ENCODE measurements at places on chromosomes 11 and 22.

DNA sequence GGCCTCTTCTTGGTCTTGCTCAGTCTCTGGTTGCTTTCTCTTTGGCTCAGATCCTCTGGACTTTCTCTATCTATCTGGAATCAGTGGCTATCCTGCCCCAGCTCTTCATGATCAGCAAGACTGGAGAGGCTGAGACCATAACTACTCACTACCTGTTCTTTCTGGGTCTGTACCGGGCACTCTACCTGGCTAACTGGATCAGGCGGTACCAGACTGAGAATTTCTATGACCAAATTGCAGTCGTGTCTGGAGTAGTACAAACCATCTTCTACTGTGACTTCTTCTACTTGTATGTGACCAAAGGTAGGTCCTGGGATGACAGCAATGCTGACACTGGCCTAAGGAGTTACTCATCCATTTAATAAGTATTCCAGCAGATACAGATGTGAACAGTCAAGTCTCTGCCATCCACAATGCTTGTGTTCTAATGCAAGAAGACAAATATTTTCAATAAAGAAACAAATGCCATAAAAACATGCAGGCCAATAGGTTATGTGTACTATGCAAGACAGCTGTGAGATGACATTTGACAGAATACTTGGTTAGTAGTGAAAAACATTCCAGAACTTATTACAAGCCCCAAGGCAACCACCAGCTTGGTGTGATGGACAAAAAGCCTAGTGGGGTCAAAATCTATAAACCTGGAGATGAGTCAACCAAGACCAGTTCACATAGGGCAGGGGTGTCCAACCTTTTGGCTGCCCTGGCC, 13.4 kb downstream of the KDELR3 start:
- DNase-seq = no peak

- peak; percentile 96 for DNase-seq
Observed at GRCh38 chr11:3057069-3057963, at the start of gene CARS1. CARS1 (minus strand) TSS chr11:3057423; CDS start chr11:3057367, 56 bp downstream.

DNA sequence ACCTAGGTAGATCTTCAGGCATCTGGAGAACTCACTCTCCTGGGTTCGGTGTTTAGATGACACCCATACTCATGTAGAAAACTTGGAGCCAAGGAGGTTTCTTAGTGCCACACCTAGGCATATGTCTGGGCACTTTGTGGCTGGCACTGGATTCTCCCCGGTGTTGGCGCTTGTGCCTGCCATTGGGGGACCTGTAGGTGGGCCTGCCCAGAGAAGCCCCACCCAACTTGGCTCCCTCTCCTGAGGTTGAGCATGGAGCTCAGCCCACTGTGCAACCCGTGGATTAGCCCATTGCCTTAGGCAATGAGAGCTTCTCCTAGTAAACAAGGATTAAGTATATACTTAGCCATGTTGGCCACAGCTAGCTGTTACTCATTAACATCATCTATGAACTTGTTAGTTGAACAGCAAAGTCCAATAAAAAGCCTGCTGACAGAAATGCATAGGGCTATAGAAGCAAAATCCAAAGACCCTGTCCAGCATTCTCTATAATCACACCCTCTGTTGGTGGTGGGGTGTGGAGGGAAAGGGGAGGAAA, 335.5 kb upstream of the CHORDC1 start:
- no peak for DNase-seq

GRCh38 chr11:16964501-16964900, 49.7 kb downstream of the PLEKHA7 start:
- DNase-seq = no peak

- DNase-seq = peak; percentile 54
Observed at GRCh38 chr11:74269161-74269811, 42.2 kb downstream of the P4HA3 start.

DNA sequence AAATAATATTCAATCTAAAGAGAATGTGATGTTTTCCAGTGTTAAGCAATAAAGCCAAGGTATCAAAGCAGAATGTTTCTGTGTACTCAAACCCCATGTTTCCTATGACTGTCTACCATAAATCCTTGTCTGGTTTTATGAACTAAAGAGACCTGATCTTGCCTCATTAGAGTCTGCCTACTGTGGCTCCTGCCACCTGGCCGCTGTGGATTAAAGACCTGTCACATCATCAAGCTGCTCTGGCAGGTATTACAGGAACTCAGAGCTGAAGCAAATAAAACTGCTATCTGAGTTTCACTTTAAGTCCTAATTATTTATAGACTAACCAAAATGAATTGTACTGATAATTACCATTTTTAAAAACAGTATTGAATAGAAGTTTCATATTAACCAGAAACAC, 207.8 kb upstream of the CCDC90B start:
- no peak for DNase-seq

- DNase-seq = no peak
Observed at GRCh38 chr11:75014129-75014528, 25.4 kb downstream of the NEU3 start.
